ENCODE measurements at places on chromosomes 6 and 20. TPM values are rescaled to one million over a fixed set of nuclear protein-coding genes. Genes with fewer than 3 reads are reported as not detected.

Gene PRDM13
- 0.14 TPM for total RNA-seq

Gene SPATA25
- total RNA-seq: 0.41 TPM

Gene TUBB2B
- total RNA-seq: 1,848 TPM

Gene SLC17A9
- 32.6 TPM for total RNA-seq

Gene HRH3
- 1.9 TPM for total RNA-seq

Gene SYNJ2
- total RNA-seq: 10.7 TPM

Gene MATN4
- total RNA-seq: 0.67 TPM

Gene SERPINB6
- 34.1 TPM for total RNA-seq

Gene OR2B6
- total RNA-seq: not detected

Gene SGK2
- total RNA-seq: not detected

Gene FIG4
- total RNA-seq: 23.6 TPM

Gene SMLR1
- total RNA-seq: not detected

Gene CDKAL1
- total RNA-seq: 27.5 TPM

Gene PRICKLE4
- not detected for total RNA-seq

Gene OR2J2
- not detected for total RNA-seq

Gene ABHD16B
- not detected for total RNA-seq

Measured in H7 (cell line).